ENCODE measurements at places on chromosomes 4 and X.

DNA sequence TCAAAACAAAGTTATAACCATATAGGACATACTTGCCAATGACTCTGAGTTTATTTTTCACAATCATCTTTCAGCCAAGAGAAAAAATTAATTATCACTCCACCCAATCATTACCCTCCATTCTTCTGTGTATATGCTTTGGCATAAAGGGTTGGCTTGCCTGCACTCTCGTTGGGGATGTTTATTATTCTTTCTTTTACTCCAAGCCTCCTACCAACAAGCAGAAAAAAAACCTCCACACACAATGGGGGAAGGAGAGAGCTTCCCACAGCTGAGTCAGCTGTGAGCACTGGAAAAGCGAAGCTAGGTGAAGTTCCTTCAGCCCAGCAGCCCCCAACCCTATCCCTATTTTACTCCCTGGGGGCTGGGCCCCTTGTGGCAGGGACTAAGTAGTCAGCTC is 1.5 kb downstream of the OPHN1 start:
- DNase-seq: no peak

- DNase-seq: no peak
Observed at GRCh38 chrX:29376584-29376983, 789.3 kb downstream of the IL1RAPL1 start.

GRCh38 chr4:153248641-153249198 is 44.5 kb downstream of the TRIM2 start:
- DNase-seq: no peak

GRCh38 chr4:148017801-148018200 is 285.9 kb downstream of the ARHGAP10 start:
- peak; percentile 49 for DNase-seq

- no peak for DNase-seq
Observed at GRCh38 chr4:8173492-8174242, 15.1 kb upstream of the ABLIM2 start.

Data from Right ventricle myocardium superior (tissue), 1 donor.